ENCODE measurements at places on chromosomes 7 and 10.

DNA sequence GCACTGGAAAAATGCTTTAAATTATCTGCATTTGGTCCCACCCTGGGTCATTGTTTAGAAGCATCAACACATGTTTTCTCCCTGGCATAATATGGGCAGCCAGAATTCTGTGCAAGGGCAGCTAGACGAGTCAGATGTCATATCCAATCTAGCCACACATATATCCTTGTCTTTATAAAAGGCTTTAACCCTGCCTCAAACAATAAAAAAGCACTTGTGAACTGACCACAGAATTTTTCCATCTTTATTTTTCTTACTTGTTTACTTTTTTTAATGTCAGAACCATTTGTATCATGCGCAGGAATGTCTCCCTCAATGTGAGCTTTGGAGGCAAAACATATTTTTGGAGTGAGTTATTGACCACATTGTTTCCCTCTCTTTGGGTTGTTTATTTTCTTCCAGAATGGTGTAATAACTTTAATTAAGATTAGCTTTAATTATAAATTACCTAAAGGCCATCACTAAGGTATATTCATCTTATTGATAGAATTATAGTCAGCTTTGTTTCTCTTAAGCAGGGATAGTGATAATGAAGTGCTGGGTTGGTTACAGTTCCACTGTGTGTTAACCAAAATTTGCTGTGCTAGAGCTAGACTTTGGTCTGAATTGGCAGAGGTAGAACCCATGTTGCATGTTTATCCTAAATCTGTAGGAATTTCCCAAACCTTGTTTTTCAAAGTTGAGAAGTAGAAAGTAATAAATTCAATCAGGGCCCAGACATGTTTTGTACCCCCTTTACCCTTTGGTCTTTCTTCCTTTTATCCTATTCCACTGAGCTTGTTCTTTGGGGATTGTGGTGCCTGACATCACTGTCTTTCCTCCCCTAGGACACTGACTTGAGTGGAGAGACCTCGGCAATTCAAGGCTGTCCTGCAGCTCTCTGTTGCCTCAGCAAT, 1078.4 kb downstream of the KCNMA1 start:
- DNase-seq = no peak

DNA sequence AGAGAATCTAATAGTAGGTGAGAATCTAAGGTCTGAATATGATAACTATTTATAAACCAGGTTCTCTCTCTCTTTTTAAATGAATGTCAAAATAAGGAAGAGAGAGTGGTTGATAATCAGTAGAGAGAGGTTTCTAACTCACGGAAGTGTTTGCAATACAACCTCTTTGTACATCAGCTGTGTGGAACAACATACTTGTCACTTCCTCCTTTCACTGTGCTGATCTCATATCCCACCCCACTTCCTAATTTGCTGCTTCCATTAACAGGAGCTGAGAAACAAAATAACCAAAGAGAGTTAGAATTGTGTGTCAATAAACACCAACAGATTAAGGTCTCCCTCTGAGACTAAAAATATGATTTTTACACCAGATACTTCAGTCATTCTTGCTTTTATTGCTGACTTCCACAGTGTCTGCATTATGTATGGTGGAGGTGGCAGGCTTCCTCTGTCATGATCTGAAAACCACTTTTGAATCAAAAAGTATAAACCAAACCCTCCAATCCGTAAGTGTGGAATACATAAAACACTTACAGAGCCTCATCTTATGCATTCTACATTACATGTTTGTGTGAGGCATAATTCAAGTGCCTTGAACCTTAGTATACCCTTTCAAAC, 25.0 kb downstream of the CACUL1 start:
- peak; percentile 25 for DNase-seq

- DNase-seq = no peak
Measured at GRCh38 chr7:50448823-50449222, 1.3 kb downstream of the FIGNL1 start.

DNA sequence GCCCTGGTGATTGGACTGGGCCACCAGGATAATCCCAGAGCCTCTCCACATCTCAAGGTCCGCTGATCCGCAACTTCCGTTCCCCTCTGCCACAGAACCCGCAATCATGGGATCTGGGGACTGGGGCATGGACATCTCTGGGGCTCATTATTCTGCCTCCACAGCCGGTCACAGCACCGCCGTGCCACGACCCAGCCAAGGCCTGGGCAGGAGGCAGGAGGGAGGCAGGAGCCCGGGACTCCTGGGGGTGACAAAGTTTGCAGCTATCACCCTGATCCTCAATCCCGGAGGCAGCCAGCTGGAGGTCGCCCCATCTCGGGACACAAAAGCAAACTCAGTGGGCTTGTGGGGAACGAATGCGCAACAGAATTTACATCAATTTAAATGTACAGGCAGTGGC, 42.9 kb upstream of the TNRC18 start:
- no peak for DNase-seq

DNA sequence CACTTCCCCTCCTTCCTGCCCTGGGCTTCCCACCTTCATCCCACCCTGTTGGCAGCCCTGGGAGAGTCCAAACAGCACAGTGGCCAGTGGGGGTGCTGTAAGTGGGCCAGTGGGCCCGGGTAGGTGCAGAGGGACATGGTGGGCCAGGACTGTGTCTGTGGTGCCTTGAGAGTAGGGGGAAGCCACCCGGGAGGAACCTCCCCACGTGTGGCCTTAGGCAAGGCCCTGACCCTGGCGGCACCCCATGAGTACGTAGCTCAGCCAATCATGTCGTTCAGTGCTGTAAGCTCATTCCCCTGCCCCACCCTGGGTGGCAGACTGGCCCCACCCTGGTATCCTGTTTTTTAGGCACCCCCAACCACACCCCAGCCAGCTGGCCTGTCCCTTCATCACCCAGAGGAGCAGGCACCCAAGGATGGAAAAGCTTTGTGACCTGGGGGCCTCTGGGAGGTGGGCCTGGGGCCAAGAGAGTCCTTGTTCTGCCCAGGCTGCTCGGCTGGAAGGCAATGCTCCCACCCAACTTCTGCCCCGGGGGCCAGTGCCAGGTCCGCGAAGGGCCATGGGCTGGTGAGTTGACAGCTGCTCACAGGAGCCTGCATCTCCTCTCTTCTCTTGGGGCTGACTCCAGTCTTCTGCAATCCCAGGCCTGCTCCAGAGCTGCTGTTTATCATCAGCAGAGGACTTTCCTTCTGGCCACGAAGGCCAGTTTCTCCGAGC, 41.6 kb downstream of the TSPAN15 start:
- peak; percentile 68 for DNase-seq

DNA sequence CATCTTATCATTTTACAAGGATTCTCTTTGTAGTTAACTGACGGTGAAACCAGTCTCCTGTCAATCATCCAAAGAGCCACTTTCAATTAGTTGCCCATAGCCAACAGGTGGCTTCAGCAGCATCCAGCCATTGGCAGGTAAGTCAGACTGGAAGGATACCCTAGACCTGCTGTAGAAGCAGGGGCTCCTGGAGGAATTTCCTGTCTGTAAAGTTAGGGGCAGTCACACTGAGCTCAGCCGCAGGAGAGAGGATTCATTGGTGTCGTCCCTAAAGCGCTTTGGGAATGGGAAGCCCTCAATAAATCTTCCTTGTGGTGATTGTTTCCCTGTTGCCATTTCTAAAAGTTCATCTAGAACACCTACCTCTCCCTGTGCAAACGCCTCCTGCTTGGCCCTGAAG, 140.4 kb downstream of the CELF2 start:
- no peak for DNase-seq

GRCh38 chr7:8255680-8256655, 6.0 kb downstream of the ICA1 start:
- no peak for DNase-seq

GRCh38 chr7:157690833-157691585, 354.2 kb downstream of the DNAJB6 start:
- peak; percentile 67 for DNase-seq

- peak; percentile 91 for DNase-seq
Measured at GRCh38 chr10:126049759-126050700, 153.7 kb downstream of the FANK1 start.

- no peak for DNase-seq
Measured at GRCh38 chr7:5234852-5235831, 45.1 kb downstream of the WIPI2 start.

DNA sequence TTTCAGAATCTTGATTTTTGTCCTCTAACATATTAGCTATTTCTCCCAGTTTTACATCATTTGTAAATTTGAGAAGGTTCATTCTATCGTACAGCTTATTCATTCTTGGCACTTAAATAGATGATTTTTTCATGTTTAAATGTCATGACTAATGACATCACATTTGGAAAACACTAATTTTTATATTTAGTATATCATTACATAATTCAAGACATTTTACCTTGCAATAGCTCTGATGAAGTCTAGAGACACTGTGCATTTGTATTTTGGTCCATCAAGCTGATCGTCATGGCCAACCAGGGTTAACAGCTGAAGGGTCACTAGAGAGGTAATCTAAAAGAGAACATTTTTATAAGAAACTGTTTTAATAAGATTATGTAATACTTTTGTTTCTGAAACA, 71.3 kb downstream of the ORC5 start:
- DNase-seq = no peak

DNA sequence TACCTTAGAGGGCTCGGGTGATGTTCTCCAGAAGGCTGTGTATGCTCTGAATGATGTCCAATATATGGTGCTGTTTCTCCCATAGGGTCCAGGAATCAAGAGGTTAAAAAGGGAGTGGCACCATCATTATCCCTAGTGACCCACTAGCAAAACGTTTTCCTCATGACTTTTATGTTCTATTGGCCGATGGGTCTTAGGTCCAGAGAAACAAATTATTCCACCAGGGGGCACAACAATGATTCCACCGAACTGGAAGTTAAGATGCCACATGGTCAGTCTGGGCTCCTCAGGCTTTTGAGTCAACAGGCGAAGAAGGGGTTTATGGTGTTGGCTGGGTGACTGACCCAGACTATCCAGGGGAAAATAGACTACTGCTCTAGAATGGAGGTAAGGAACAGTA, 256.1 kb downstream of the COBL start:
- no peak for DNase-seq

GRCh38 chr10:16948361-16948760, 131.1 kb upstream of the RSU1 start:
- no peak for DNase-seq

DNA sequence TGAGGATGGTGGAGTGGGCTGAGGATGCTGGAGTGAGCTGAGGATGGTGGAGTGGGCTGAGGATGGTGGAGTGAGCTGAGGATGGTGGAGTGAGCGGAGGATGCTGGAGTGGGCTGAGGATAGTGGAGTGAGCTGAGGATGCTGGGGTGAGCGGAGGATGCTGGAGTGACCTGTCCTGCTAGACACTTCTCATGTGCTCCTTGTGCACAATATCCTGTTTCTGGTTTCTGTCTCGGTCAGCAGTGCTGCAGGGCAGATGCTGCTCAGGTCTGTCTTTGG, 29.2 kb downstream of the ANXA8 start:
- no peak for DNase-seq

GRCh38 chr7:47568547-47568946, 13.4 kb downstream of the TNS3 start:
- no peak for DNase-seq
